ENCODE measurements at places on chromosomes 1 and 21.

DNA sequence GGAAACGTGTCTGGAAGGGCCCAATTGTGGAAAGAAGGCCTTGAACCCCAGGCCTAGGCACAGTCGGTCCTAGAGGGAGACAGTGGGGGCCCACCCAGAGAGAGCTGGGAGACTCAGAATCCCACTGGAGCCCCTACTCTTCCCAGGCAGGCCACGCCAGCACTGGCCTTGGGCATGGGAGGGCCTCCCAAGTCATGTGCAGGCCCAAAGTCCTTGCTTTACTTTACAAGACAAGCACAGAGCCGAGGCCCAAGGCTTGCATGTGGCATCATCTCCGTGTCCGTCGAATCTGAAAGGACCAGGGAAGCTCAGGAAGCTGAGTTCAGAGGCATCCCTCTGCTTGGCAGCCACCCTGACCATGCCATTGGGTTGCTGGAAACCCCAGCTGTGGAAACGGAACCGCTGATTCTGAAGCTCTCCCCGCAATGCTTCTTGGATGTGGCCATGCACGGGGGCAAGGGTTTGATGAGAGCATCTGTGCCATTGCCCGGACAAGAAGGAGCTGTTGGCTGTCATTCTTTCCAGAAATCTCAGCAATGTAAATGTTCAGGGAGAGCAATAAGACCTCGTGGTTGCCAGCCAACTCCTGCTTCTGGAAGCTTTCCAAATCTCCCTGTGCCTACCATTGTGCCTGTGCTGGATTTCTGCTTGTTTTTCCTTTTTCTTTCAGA, 32.8 kb downstream of the ABCG1 start:
- DNase-seq: no peak

GRCh38 chr1:118264343-118264742, 79.3 kb upstream of the SPAG17 start:
- no peak for DNase-seq

- DNase-seq: peak; percentile 81
Measured at GRCh38 chr1:25520446-25521061, 22.9 kb upstream of the LDLRAP1 start.

DNA sequence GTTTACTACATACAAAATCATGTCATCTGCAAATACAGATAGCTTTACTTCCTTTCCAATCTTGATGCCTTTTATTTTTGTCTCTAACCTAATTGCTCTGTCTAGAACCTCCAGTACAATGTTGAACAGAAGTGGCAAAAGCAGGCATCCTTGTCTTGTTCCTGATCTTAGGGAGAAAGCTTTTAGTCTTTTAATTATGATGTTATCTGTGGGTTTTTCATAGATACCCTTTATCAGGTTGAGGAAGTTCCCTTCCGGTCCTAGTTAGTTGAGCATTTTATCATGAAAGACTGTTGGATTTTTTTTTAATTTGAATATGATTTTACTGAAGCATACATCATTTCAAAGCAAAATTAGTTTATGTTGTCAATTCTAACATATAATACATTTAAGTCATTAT, 45.7 kb upstream of the DISC1 start:
- no peak for DNase-seq

DNA sequence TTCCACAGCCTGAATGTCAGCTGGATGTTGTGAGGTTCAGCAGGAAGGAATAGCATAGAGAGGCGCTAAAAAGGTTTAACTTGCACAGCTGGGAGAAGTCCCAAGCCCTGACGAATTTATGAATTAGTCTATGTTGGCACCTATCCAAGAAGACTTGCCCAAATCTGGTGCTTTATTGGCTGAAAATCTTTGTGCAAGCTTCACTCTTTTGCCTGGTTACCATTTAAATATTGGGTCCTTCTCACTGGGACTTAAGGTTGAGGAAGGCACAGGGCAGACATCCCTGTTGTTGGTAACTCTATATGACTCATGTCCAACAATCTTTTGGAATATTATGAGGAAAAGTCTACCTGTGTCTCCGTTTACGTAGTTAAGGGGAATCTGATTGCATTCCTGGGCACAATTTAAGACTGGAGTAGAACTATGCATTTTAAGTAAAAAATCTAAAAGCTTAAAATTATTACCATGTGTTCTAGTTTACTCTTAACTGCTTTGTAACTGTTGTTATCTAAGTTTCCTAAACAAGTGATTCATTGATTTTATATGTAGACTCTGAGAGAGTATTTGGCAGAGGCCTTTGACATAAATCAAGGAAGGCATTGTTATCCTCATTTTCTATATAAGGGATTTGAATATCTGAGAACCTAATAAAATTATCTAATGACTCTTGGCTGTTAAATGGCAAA, 181.7 kb upstream of the DPYD start:
- DNase-seq: no peak
